ENCODE measurements at places on chromosomes 12 and 14.

- DNase-seq, result no peak
These were observed 265.0 kb upstream of the LRIG3 start for GRCh38 chr12:59185295-59185694.

DNA sequence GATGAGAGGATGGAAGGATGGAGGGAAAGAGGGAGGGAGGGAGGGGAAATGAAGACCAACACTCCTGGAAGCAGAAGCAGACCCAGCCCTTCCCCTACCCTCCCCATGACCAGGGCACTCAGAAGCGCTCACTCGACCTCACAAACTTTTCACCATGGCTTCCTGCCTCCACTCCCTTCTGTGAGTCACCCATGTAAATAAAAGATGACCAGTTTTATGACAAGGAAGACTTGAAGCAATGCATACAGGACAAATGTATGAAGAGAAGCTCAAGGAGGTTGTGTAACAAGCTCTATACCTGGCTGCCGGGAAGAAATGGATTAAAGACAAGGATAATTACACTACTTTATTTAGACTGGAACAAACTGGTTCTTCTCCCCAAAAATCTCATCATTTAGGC is 63.8 kb downstream of the CDC42BPB start:
- peak; percentile 74 for DNase-seq

DNA sequence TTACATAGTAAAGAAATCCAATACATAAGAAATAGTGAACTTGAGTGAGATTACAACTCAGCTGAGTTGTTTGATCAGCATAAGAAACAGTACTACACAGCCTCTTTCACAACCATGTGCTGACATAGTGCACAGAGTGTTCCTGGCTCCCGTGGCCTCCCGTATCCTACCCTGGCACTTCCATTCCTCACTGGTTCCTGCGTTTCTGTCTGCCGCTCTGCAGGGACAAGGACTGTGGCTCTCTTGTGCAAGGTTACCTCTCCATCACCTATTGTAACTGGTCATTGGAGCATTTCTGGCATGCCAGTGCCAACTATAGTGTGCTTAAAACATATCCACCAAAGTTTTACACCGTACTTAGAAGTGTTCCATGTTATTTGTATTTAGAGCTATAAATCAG is 46.3 kb upstream of the PCED1B start:
- DNase-seq, result no peak

DNA sequence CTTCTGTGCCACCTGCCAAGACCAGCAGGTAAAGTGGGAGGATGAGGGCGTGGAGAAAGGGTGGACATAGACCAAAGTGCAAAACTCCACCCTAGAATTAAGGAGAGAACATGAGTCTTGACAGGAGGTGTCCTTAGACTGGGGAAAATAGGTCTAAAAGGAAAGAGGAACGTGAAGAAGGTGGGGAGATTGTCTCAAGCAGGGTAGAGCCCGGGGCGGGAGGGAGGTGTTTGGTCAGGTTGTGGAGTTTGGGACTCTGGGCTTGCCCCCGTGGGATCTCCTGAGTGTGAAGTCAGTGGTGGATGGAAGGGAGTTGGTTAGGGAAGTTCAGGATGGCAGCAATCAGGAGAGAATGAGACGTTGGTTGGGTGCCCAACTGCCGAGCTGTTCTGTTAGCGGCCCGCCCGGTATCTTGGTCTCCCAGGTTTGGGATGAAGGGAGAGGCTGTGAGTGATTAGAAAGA is 386 bp downstream of the DGKA start:
- DNase-seq, result no peak

DNA sequence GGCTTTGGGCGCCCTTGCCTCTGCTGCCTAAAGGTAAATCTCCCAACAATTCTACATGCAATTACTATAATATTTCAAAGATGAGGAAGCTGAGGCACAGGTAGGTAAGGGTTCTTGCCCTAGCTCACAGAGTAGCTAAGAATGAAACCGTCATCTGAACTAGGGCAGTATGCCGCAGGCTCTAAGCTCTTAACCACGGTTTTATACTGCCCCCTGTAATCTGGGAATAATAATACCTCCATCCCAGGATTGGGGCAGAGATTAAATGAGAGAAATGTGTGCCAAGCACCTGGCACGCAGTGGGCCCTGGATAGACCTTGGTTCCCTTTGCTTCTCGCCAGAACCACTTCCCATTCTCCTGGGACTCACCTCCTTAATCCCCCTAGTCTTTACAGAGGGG is 1.5 kb upstream of the HRK start:
- DNase-seq, result no peak

Data from Peyer's patch (tissue), 4 donors.